Ascending aorta (tissue), 2 donors: ENCODE measurements at places on chromosomes 3 and 15.

DNA sequence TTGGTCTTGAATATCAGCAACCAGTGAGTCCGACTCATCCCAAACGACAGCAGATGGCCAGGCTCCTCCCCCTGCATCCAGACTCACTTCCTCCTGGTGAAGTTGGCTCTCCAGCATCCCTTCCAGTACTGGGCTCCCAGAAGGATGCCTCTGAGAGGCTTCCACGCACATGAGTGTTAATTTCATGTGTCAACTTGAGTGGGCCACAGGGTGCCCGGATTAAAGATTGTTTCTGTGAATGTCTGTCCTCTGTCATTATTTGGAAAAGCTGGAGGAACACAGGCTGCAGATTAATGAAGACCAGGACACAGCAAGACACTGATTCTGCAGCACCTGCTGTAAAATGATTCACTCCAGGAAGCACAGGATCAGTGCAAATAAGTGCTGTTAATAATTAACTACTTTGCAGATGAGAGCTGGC is 99.8 kb downstream of the ATP10A start:
- H3K27me3 ChIP-seq: no peaks in the 10 kb centered on the region
- no peak overlapping the region for H3K27ac ChIP-seq
- peaks cover 9% of the 10 kb centered on the region for H3K36me3 ChIP-seq
- H3K4me1 ChIP-seq: peaks cover 9% of the 10 kb centered on the region

DNA sequence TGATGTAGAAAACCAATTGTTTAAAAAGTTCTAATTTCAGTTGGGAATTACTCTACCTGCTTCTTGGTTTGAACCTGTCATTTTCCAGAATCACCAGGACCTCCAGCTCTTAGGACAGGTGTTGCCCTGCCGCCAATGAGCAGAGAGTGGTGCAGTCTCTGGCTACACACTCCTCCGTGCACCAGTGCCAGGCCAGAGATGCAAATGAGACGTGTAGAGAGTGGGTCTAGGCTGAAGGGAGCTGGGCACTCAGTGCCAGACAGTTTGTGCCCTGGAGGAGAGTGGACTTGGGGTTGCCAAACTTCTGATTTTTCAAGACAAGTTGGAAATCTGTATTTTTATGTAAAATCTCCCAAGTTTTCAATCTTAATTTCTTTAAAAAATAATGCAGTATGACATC is 566.2 kb downstream of the MAGI1 start:
- no peaks in the 10 kb centered on the region for H3K27me3 ChIP-seq
- H3K36me3 ChIP-seq: no peaks in the 10 kb centered on the region
- no peak overlapping the region for H3K4me3 ChIP-seq
- no peaks in the 10 kb centered on the region for H3K4me1 ChIP-seq
- no peak overlapping the region for H3K27ac ChIP-seq
- no peak for DNase-seq

DNA sequence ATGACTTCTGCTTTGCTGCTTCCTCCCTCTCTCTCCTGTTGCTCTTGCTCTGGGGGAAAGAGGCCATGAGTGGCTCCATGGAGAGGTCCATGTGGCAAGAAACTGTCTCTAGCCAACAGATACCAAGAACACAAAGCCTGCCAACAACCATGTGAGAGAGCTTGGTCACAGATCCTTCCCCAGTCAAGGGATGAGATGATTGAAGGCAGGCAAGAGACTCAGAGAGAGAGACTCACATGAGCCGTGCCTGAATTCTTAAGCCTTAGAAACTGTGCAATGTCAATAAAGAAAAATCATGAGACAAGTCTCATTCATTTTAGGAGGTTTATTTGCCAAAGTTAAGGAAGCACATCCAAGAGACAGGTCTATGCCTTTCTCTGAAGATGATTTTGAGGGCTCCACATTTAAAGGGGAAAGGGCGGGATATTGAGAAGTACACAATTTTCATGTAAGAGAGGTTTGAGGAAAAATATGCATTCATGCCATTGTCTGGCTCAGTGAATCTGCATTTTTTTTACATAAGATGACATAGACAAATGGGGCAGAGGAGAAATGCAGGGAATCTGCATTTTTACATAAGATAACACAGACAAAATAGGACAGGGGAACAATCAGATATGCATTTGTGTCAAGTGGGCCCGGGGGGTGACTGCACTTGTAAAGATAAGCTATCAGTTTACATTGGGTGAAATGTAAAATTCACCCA is 59.5 kb upstream of the SUCLG2 start:
- H3K4me1 ChIP-seq: no peaks in the 10 kb centered on the region
- H3K4me3 ChIP-seq: no peak overlapping the region
- no peaks in the 10 kb centered on the region for H3K36me3 ChIP-seq
- DNase-seq: no peak

DNA sequence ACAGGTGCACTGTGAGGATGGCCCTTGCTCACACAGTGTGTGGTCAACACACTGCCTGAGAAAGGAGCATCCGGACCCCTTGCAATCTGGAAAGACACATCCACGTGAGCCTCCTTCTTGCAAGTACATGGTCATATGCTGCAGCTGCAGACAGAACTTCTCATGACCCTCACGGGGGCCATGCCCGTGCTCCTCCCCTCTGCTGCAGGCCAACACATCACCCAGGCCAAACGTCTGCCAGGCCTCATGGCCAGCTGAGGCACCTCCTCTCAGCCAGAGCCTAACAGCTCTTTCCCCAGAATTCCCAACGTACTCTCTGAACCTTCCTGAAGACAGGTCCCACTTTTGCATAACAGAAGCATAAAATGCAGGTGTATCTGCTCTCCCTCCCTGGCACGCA is 25.3 kb downstream of the SLC41A3 start:
- no peak overlapping the region for H3K27ac ChIP-seq
- H3K4me1 ChIP-seq: no peaks in the 10 kb centered on the region
- peaks cover 7% of the 10 kb centered on the region for H3K36me3 ChIP-seq
- H3K27me3 ChIP-seq: no peaks in the 10 kb centered on the region
- peak; percentile 15 for DNase-seq
- H3K4me3 ChIP-seq: no peak overlapping the region

DNA sequence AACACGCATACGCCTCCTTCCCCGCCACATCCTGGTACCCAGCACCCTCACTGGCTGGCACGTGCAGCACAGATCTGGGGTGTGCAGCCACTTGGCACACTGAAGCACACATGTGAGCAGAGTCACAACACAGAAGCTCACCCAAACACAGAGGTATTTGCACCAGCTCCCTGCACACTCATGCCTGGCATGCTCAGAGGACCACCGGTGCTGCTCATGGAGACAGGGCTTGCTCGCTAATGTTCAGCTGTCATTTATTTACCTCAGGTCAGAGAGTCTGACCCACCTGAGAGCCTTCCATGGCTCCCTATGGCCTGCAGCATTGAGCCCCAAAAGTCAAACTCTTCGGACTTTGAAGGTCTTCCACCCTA is 70.4 kb downstream of the ADAMTS7 start:
- H3K27ac ChIP-seq: no peak overlapping the region
- no peak overlapping the region for H3K4me3 ChIP-seq
- no peak for DNase-seq
- H3K27me3 ChIP-seq: no peaks in the 10 kb centered on the region
- H3K36me3 ChIP-seq: no peaks in the 10 kb centered on the region

- H3K27me3 ChIP-seq: no peaks in the 10 kb centered on the region
- H3K4me3 ChIP-seq: no peak overlapping the region
- no peaks in the 10 kb centered on the region for H3K36me3 ChIP-seq
- H3K27ac ChIP-seq: no peak overlapping the region
These were observed 1273.0 kb downstream of the OTOL1 start for GRCh38 chr3:162769564-162769963.

- no peak overlapping the region for H3K4me3 ChIP-seq
- no peaks in the 10 kb centered on the region for H3K4me1 ChIP-seq
- no peak for DNase-seq
- no peak overlapping the region for H3K27ac ChIP-seq
- no peaks in the 10 kb centered on the region for H3K36me3 ChIP-seq
These were observed 108.4 kb downstream of the SERPINI1 start for GRCh38 chr3:167843886-167844285.
